NCI-H510A treated with DMSO at 0.1 percent for 48 hours (cell line): ENCODE measurements at places on chromosomes 11 and 22.

DNA sequence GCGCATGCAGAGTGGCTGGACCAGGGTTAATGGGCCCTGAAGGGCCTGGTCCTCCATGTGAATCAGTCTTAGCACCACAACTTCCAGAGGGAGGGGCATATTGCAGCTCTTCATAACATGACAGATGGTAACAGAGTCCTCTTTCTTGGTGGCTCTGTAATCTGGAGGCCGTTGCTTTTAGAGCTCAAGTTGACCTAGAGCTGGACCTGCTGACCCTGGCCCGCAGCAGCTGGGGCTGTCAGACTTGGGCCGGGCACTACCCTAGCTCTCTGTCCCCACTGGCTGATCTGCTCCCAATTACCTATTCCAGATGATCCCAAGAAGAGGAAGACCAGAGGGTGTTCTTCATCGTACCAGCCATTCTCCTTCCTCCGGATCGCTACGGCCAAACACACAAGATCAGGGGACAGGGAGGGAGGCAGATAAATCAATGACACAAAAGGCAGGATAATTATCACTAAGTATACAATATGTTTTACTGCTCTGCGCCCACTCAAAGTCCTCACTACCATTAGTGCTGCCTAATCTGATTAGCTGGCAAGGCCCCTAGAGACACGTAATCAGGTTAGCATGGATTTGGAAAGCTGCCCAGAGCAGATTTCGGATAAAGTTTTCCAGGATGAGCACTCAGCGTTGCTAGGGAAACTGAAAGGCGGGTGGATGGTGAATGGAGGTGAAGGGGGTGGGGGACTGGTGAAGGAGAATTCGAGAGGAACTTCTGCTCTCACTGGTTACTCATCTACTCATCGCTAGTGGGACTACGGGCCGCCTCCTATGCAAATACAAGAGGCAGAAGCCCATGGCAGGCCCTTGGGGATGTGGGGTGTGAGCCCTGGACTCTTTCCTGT lies 64.5 kb upstream of the PHOX2A start:
- peak; percentile 65 for DNase-seq

GRCh38 chr22:35842954-35843353 lies 125.3 kb downstream of the APOL5 start:
- DNase-seq: peak; percentile 33

DNA sequence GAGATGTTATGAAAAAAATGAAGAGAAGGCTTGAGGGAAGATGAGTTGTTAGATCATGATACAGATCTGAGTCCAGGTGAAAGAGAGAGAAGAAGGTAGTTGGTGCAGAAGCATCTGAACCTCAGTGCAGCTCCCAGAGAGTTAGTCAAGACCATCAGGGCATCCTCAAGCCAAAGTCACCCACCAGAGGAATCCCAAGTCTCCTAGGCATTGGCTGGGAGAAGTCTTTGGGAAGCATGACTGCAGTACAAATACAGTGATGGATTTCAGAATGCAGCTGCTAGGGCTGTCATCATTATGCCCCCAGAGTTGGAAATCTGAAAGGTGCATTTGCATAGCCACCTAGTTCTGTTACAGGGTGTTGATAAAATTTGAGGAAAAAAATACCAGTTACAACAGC lies 59.7 kb upstream of the GALNT18 start:
- DNase-seq: no peak

- DNase-seq: no peak
Measured at GRCh38 chr22:42604403-42604802, 10.3 kb downstream of the POLDIP3 start.

DNA sequence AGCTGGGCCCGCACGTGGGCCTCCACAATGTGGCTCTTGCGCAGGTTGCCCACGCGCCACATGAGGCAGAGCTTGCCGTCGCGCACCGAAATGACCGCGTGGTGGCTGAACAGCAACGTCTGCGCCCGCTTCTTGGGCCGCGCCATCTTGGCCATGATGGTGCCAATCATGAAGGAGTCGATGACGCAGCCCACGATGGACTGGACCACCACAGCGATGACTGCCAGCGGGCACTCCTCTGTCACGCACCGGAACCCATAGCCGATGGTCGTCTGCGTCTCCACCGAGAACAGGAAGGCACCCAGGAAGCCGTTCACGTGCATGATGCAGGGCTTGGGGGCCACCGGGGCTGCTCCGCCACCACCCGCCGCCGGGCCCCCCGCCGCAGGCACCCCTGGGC lies 27.5 kb downstream of the KCNJ4 start:
- no peak for DNase-seq

DNA sequence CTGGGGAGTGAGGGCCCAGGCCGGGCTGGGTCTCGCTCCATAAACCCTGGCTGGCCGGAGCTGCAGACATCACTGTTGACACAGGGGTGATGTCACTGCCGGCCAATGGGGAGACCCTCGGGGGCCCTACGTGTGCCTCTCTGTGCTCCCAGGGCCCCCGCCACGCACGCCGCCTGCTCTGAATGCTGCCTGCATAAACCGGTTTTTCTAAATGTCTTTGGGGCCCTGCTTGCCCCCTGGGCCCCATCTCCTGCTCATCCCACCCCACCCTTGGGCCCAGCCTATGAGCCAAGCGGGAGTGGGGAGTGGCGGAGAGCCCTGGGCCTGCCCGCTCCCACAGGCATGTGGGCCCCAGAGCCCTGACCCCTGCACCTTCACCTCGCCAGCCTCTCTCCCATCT lies 7.7 kb downstream of the H19 start:
- no peak for DNase-seq

DNA sequence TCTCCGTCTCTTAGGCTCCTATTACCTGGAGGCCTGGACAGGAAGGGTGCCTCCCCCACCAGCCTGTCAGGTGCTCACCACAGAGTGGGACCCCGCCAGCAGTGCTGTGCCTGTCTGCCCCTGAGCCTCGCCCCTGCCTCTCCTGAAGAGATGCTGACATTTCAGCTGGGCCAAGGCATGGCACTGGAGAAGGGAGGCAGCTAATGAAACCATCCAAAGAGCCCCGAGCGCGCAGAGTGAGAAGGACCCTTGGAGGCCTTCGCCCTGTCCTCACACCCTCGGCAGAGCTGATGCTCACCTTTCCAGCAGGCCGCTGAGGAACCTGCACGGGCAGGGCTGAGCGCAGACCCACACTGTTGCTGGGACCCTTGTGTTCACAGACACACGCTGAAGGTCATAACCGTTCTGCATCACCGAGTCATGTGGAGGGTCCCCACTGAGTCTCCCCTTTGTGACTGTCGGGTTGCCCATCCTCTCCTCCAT lies 2.1 kb upstream of the LRFN4 start:
- DNase-seq: no peak

- peak; percentile 94 for DNase-seq
Measured at GRCh38 chr11:132114185-132114584, 743.8 kb downstream of the NTM start.

DNA sequence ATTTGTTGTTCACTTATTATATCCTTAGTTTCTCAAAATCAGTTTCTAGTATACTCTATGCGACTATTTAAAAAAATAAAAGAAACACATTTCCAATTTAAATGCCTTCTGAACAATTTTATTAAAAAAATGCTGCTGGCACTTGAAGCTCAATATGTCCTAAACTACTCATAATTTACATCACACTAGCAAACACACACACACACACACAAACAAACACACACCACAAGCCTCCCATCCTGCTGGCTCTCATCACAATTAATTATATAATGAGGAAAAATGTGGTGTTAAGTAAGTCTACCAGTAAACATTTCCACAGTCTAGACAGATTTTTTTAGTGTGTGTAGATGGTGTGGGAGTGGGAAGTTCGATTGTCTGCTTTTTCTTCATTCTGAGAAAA lies 350.3 kb downstream of the AASDHPPT start:
- no peak for DNase-seq

GRCh38 chr11:444396-445144 lies 2.8 kb upstream of the ANO9 start:
- DNase-seq: peak; percentile 62

DNA sequence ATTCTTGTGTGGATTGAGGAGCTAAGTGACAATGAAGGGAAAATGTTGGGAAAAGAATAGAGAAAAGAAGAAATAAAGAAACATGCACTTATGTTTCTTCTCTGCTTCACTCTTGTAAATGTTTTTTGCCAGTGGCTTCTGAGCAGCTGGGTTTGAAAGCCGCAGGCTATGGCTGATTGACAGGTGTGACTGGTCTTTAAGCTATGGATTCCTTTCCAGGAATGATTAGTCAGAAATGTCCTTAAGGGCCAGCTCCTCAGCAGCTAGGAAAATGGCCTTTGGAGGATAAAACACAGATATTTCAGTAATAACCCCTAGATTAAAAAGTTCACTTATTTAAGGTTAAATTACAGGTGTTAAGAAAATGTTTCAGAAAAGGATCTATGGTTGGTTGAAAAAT lies 6.5 kb upstream of the USP28 start:
- no peak for DNase-seq

- no peak for DNase-seq
Measured at GRCh38 chr22:46673205-46673604, 53.0 kb downstream of the GRAMD4 start.

GRCh38 chr22:36252754-36253522 lies at the start of gene APOL1:
APOL1 (plus strand) TSS chr22:36253133; CDS start chr22:36254956, 1,823 bp downstream.
- DNase-seq: no peak

GRCh38 chr11:64757549-64758329 lies 2.0 kb downstream of the PYGM start:
- DNase-seq: no peak

- DNase-seq: no peak
Measured at GRCh38 chr22:37273126-37273845, 9.0 kb upstream of the CYTH4 start.

DNA sequence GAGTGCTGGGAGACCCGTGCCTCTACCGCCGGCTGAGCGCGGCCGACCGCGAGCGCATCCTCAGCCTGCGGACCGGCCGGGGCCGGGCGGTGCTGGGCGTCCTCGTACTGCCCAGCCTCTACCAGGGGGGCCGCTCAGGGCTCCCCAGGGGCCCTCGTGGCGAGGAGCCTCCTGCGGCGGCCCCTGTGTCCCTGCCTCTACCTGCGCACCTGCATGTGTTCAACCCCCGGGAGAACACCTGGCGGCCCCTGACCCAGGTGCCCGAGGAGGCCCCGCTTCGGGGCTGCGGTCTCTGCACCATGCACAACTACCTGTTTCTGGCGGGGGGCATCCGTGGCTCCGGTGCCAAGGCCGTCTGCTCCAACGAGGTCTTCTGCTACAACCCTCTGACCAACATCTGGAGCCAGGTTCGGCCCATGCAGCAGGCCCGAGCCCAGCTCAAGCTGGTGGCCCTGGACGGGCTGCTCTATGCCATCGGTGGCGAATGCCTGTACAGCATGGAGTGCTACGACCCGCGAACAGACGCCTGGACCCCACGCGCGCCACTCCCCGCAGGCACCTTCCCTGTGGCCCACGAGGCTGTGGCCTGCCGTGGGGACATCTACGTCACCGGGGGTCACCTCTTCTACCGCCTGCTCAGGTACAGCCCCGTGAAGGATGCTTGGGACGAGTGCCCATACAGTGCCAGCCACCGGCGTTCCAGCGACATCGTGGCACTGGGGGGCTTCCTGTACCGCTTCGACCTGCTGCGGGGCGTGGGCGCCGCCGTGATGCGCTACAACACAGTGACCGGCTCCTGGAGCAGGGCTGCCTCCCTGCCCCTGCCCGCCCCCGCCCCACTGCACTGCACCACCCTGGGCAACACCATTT lies 3.5 kb downstream of the KLHDC7B start:
- no peak for DNase-seq
